ENCODE measurements at places on chromosomes 3 and 15.

- no peak for DNase-seq
Measured at GRCh38 chr3:63324621-63325020, 46.5 kb downstream of the SYNPR start.

DNA sequence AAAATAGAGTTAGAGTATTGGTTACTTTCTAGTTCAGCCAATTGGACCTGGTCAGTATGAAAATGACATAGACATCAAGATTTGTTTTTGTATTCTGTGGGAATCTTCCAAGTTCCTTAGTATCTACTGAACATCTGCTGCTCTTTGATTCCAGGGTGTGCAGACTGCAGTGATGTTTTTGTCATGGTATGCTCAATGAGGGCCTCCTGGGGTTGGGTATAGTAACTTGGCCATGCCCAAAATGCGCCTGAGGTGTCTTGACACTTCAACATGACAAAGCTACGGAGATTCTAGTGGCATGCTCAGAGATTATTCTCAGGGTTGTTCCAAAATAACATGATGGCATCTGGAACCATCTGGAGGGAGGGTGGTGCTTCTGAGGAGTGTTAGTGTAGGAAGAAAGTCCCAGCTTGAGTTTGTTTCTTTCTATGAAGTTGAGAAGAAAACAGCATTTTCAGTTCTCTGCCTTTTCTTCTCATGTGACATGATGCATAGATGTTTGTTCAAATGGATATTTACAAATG, 313.5 kb upstream of the TBL1XR1 start:
- no peak for DNase-seq

DNA sequence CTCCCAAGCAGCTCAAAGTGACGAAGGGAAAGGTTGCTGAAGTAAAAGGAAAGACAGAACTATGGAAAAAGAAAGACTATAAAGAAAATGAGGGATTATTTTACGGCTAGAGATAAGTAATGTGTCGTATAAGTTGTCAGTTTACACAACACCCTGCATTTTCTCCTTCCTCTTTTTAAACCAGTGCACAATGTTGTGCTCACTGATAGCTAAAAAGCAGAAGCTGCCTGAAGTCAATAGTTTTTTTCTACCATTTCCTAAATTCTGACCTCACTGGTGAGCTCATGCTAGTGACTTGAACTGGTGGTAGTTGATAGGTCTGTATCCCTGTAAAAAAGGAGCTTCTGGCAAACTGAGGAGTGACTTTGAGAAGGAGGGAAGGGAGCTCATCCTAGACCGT, 368.6 kb upstream of the GBE1 start:
- DNase-seq, result no peak

DNA sequence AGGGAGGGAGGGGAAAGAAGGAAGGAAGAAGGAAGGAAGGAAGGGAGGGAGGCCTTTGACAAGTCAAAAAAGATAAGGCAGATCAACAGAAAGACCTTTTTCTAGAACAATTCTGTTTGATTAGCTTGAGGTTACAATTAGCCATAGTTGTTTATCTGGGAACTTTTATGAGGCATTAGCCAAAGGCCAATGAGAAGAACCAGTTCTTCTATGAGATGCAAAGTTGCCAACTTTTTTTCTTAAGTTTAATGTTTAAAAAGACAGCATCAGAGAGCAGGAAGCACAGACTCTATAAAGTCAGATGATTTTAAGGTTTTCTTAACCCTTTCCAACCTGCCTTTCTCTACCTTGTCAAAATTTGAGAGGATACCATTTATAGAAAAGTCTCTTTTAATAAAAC, 301.3 kb upstream of the NR2F2 start:
- DNase-seq, result no peak

- DNase-seq, result no peak
Measured at GRCh38 chr3:190848870-190849269, 13.6 kb downstream of the GMNC start.

DNA sequence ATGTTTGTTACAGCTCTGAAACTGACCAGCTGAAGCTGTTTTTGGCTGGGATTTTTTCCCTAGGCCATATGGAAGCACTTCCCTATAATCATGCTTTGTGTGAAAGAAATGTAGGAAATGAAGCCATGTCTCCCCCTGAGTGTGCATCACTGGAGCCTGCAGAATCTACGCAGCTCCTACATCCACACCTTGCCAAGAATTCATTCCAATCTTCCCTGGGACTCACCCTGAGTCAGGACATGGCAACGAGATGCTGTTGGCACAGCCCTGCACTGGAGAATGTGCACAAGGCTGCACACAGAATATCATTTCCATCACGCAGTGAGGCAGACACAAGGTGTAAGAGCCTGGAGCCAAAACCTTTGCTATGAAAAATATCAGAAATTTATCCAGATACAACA, 189.5 kb downstream of the ADAMTSL3 start:
- DNase-seq, result no peak

DNA sequence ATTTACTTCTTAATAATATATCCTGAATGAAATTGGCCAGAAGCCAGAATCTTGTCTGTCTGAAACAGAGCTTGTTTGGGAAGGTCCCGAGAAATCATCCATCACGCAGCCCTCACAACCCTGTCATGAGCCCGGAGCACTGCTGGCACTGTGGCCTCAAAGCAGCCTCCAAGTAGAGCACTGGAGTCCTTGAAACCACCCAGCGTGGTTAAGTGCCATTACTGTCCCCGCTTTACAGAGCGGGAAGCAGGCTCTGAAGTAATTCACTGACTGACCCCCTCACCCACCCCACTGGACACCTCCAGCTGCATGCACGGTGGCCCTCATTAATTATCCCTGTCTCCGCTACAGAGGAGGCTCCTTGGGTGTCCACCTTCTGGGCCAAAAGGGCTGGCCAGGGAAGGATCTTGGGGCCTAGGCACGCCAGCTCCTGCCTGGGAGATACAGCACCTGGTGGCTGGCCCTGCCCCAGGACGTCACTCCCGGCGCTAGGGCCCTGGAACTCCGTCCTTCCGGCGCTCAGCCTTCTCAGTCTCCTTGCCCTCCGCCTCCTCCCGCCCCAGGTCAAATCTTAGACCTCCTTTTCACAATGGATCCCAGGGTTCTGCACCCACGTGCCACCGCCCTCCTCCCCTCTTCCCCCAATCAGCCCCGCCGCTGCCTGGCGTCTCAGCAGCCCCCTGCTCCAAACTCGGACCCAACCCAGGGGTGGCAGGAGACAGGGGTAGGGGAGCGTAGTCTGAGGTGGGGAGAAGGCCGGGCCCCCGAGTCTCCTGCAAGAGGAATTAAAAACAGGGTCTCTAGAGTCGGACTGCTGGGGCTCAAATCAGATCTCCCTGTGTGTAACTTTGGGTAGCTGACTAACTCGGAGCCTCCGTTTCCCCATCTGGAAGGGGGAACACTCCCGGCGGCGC, 1.1 kb downstream of the TKT start:
- DNase-seq, result peak; percentile 33

- no peak for DNase-seq
Measured at GRCh38 chr3:98536456-98537017, 4.8 kb downstream of the GPR15 start.

DNA sequence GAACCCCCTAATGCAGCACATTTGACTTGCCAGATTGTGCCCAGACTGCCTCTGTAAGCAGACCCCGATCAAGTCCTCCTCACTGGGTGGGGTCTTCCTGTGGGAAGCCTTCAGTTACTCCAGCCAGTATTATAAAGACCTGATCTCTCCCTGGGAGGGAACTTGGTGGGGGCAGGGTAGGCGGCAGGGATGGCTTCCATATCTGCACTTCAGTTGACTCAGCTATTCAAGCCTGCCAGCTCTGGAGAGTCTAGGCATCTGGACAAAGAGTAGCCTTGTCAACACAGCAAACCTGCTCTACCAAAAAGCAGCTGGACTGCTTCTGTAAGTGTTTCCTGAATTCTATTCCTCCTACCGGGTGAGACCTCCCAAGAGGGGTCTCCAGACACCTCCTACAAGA, 21.0 kb upstream of the SLC25A38 start:
- no peak for DNase-seq

GRCh38 chr3:46113608-46114007, 86.3 kb upstream of the XCR1 start:
- DNase-seq, result no peak

DNA sequence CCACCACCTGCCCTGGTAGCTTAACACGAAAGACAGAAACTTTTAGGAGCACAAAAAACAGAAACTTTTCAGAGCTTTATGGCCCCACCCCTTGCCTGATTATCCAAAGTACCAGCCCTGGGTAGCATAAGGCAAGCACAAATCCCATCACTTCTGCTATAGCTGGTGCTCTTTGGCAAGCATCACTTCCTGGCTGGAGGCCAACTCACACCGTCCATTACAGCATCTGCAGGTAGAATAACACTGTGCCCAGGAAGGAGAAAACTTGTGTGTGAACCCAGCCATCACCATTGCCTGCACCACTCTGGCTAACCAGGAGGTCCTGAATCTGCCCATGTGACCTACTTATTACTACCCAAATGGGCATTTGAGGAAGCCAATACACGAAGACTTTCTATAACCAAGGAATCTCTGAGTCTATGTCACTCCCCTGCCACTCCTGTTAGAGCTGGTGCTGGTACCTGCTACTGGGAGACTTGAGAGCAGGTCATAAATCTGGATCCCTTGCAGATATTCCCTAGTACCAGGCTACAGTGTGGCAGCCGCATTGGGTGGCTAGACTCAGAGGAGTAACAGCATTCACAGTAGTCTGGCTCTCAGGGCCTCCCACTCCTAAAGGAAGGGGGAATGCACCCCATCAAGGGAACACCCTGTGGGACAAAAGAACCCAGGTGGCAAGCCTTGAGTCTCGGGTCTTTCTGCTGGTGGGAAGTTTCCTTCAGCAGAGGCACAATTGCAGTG, 73.3 kb upstream of the AKAP13 start:
- DNase-seq, result no peak

DNA sequence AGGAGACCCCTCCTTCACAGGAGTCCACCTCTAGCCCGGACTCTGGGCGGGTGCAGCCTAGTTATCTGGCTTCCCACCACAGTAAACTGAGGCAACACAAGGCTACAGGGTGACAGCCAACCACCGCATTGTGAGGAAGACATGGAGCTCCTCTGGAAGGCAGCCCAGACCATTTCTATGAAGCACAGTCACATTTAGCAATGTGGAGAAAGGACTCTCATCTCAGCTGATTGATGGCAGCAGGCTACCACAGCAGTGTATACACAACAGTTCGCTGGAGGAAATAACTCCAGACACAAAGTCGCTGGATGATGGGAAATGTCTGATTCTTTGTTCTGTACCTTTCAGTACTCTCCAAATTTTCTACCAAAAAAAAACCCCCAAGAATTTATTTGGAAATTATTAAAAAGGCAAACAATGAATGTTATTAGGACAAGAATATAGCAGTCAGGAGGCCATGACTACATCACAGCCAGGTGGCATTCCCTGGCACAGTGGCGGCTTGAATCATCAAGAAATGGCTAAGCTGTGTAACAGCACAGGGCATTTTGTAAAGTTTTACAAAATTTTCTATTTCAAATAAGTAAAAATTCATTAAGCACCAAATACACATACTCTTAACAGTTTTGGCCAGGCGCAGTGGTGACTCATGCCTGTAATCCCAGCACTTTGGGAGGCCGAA, 40.1 kb downstream of the FAN1 start:
- no peak for DNase-seq

DNA sequence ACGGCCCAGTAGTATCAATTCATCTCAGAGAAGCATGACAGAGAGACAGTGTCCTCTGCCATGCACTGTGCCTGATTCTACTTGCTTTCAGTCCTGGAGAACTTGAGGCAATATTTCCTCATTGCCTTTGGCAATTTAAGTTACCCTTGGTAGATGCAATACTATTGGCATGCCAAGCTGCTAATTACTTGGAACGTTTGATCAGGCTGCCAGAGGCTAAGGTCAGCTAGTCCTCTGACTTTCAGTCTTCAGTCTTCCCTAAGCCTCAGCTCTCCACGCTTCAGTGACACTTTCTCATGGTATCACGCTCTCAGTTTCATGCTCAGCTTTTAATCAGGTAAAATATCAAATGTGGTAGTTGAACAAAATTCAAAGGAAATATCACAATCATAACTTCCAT, 13.1 kb upstream of the OSBPL11 start:
- DNase-seq, result no peak

DNA sequence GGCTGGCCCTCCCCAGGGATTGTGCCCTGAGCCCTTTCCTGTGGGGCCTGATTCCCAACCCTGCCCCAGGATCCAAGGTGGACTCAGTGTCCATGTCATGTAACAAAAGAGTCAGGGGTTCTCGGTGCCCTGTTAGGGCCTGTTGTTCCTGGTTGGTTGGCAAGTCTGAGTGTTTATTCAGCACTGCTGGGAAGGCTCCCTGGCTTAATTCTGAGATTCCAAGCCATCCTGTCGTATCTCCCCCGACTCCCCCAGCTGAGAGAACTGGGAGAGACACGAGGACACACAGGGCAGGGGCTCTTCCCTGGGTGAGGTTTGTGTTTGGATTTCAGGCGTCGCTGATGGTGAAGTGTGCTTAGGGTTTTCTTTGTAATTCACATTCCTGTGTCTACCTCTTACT, 78.3 kb downstream of the EEFSEC start:
- DNase-seq, result no peak

DNA sequence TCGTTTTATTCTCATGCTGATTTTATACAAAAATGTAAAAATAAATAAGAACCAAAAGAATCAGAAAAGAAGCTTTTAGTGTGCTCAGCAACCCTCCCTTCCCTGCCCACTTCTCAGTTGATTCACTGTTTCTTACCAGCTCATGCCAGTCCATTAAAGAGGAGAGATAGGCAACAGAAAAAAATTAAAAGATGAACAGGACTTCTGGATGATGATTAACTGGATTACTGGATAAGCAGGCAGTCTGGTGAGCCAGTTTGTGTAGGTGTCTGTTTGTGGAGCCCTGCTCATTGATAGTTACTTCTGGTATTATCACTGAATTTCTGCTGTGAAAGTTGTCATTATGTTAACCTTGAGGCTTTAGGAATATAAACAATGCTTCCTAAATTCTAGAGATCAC, 15.1 kb upstream of the GPR171 start:
- no peak for DNase-seq

DNA sequence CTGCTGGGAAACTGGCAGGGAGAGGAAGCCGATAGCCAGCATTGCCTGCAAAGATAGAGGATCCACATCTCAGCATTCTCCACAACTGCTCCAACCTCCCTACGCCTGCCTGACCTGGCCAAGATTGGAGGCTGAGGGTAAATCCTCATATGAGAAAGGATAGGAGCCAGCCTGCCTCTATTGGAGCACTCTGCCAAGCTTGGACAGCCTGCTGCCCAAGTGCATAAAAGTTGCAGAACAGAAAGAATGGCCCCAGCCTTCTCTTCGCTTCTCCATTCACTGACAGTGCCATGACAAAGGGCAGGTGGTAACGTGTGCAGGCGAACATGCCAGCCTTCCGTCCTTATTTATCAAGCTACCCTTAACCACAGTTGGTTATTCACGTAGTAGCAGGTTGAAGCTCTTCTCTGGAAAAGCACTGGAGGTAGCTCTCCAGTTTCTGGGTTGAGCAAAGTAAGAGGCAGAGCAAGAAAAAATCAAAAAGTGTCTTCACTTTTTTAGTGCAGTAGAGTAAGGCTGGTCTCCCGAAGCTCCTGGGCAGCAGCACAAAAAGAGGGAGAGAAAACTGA, 4.3 kb downstream of the BMF start:
- DNase-seq, result no peak

GRCh38 chr3:45139372-45140140, 6.6 kb downstream of the CDCP1 start:
- no peak for DNase-seq

GRCh38 chr15:69161079-69161877, 843 bp downstream of the GLCE start:
- peak; percentile 5 for DNase-seq

- no peak for DNase-seq
Measured at GRCh38 chr15:27399241-27399640, 428.3 kb downstream of the GABRG3 start.

Measured in stimulated activated CD8-positive, alpha-beta memory T cell treated with anti-CD3 and anti-CD28 coated beads, Interleukin-7, amount 100 ng/mL, for 4 hours (primary cell).